ENCODE measurements at places on chromosomes 13 and 19. TPM values are rescaled to one million over a fixed set of nuclear protein-coding genes. Genes with fewer than 3 reads are reported as not detected.

The MIA gene
- total RNA-seq: 0.33 TPM

The CNFN gene
- total RNA-seq: not detected

The C19orf73 gene
- total RNA-seq: 0.26 TPM

The GARIN5A gene
- 0.23 TPM for total RNA-seq

The CKM gene
- not detected for total RNA-seq

The ADPRHL1 gene
- 1.1 TPM for total RNA-seq

The ZNF112 gene
- total RNA-seq: 8.9 TPM

The CBARP gene
- total RNA-seq: 7.7 TPM

Measured in smooth muscle cell of the pulmonary artery (primary cell).